OCI-M1 (cell line): ENCODE measurements at places on chromosomes 7 and 10.

- DNase-seq, result no peak
These were observed 29.3 kb upstream of the TMEM229A start for GRCh38 chr7:124062171-124062570.

GRCh38 chr10:3485057-3485686, 299.8 kb downstream of the KLF6 start:
- DNase-seq, result peak; percentile 3

DNA sequence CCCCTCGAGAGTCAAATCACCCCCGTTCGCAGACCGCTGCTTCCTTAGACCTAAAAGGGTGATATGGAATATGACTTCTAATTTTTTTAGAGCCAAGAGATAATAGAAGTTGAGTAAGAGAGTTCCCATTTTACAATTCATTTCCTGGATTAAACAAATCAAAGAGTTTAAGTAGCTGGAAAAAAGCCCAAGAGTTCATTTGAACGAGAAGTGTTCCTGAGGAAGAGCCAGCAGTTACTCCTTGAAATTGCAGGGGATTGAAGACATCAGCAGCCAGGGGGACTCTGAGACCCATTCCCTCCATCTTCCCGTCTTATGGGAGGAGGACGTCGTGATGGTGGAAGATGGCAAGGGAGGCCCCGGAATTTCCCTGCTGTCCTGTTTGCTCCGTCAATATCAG, 277.0 kb downstream of the WDR11 start:
- no peak for DNase-seq

GRCh38 chr10:15841696-15842095, 18.6 kb downstream of the MINDY3 start:
- DNase-seq, result peak; percentile 72

DNA sequence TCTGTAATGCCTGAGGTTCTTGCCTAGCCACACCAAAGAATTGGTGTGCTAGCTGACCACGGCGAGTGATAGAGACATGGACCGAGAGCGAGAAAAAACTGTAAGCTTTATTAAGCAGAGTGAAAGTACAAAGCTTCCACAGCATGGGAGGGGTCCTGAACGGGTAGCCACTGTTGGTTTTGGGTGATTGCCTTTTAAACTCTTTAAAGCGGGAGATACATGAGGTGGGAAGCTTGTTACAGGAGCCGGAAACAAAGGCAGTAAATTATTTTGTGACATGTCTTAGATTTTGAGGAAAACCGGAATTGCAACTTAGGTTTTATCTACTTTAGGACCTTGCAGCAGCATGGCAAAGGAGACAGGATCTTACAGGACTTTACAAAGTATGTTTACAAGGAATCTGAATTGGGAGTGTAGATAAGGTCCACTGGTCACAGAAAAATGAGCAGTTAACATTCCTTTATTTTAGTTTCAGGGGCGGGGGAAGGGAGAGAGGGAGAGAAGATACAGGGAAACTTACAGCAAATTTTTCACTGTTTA, 252.7 kb upstream of the MBL2 start:
- DNase-seq, result peak; percentile 87

DNA sequence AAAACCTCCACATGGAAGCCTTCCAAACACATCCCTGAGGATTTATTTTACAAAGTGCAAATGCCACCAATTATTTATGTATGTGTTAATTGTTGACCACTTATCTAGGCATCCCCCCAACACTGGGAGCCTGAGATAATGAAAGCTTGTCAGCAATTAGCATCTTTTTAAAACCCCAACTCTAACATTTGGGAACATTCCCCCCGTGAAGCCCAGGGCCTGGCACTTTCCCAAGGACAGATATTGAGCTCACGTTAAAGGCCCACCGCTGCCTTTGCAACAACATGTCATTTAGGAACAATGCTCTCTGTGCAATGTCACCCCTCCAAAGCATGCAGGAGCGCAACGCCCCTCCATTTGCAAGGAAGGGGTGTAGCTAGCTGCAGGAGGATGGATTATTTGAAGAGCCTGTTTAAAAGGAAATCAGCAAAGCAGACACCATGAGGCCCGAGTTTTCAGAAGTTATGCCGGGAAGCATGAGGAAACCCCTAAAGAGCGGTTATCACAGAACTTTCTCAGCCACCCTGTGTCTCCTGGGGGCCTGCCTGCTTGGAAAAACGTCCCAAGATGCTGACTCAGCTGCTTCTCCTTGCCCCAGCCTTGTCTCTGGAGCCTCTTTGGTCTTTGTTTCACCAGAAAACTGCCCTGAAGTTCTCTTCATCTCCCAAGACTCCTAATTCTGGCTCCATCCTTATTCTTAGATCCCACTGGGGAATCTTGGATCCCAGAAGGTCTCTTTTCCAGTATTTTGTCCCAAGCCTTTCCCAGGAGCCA, 444.1 kb downstream of the GRID1 start:
- DNase-seq, result no peak

- peak; percentile 93 for DNase-seq
These were observed 27.6 kb downstream of the SDHAF3 start for GRCh38 chr7:97145068-97145467.

- no peak for DNase-seq
These were observed 1.4 kb downstream of the CUBN start for GRCh38 chr10:17128261-17128660.

GRCh38 chr10:689452-690371, at the start of gene DIP2C:
Gene DIP2C, minus strand, starts transcription at chr10:689668. Its CDS starts 90 bp downstream, at chr10:689578.
- DNase-seq, result no peak

GRCh38 chr7:55569797-55570196, 2.5 kb downstream of the VOPP1 start:
- no peak for DNase-seq

DNA sequence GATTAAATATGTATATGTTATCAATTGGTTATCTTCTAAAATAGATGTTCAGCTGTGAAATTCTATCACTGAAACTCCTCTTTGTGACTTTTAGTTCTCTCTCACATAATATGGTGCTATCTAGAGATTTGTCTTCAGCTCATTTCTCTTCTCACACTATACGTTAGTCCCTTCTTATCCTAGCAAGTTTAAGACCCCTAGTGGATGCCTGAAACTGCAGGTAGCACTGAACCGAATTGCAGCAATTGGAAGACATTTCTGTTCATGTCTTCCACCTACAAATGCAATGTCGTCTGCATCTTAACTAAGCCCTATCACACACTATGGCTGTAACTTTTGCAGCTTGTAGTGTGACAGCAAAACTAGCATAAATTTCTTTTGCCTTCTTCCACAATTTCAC, 442.7 kb upstream of the POM121L12 start:
- DNase-seq, result no peak

- DNase-seq, result no peak
These were observed 58.7 kb downstream of the BMPR1A start for GRCh38 chr10:86815035-86815617.

DNA sequence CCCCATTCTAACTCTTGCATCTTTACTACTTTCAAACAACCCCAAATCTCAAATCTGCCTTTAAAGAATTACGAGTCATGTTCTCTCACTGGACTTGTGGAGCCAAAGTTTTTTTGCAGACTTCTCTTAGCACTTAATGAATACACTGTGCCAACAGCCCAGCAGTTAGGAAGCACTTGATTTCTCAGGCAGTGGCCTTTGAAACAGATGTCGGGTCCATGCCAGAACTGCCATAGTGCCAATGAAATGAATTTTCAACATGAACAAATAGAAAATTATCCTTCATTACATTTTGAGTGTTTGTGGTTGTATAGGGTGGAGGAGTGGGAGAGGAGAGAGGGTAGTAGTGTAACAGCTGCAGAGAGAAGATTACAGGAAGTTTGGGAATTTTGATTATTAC, 5.9 kb downstream of the BORCS7 start:
- DNase-seq, result no peak

DNA sequence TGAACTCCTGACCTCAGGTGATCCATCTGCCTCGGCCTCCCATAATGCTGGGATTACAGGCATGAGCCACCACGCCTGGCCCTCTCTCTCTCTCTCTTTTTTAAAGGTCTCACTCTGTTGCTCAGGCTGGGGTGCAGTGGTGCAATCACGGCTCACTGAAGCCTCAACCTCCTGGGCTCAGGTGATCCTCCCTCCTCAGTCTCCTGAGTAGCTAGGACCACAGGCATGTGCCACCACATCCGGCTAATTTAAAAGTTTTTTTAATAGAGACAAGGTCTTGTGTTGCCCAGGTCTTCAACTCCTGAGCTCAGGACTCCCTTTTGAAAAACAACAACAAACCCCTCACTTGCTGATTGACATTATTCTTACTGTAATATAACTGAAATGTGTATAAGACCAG, 11.6 kb downstream of the PALD1 start:
- no peak for DNase-seq

DNA sequence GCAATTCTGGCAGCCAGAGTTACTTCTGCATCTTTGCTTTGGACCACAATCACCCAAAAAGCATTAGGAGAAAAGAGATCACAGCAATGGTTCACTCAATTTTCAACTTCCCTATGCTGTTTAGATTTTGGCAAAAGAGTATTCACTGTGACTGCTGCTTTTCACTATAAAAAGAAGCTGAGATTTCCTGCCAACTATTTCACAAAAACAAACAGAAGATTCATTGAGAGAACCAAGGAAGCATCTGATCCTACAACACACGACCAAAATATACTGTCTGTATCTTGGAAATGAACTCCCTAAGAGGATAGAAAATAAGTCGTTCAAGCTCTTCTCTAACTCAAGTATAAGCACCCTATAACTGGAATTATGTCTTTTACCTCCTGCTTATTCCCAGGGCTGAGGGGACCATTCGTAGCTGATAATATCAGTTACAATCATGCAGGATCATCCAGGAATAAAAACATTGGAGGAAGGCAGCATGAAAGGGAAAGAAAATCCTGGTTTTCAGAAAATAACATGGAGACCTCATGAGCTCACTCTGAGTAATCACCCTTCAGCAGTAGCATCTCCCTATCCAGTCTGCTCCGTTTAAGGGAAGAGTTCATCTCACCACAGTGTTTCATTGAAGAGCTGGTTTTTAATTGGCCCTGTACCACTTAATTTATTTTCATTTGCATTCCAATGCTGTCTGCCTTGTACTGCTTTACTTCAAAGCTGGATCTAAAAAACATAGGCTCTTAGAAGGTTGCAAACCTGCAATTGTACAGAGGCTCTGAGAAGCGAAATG, 256.2 kb downstream of the PAXIP1 start:
- no peak for DNase-seq

DNA sequence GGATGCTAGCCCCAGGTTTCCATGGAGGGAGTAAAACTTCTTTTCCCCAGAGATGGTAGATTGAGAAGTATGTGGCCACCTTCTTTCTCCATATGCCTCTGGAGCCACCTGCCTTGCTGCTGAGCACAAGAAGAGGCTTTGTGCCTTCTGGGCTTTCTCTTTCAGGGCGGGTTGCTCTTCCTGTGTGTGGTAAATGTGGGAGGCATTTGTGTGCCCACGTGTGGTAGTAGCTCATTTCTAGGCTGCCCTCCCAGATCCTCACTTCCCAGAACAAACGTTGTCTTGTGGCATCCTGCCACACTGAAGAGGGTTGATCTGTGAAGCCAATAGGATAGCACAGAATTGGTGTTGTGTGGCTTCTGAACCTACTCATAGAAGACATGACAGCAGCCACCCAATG, 342.0 kb upstream of the PODXL start:
- no peak for DNase-seq

DNA sequence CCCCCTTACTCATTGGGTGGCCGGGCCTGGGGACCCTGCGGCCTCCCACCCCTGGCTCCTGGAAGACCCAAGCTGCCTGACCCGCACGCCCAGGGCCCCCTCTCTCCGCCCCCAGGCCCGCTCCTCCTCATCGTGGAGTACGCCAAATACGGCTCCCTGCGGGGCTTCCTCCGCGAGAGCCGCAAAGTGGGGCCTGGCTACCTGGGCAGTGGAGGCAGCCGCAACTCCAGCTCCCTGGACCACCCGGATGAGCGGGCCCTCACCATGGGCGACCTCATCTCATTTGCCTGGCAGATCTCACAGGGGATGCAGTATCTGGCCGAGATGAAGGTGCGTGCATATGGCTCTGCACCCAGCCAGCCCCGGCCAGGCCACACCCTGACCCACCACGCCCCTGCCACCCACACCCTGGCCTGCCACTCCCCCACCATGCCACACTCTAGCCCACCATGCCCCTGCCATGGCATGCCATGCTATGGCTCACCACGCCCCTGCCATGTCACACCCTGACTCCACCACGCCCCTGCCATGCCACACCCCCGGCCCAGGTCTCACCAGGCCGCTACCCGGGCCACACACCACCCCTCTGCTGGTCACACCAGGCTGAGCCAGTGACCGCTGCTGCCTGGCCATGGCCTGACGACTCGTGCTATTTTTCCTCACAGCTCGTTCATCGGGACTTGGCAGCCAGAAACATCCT, 18.7 kb upstream of the CSGALNACT2 start:
- no peak for DNase-seq

GRCh38 chr7:152338561-152338960, 97.2 kb downstream of the KMT2C start:
- no peak for DNase-seq

GRCh38 chr10:73379064-73379748, 20.5 kb upstream of the CFAP70 start:
- no peak for DNase-seq

DNA sequence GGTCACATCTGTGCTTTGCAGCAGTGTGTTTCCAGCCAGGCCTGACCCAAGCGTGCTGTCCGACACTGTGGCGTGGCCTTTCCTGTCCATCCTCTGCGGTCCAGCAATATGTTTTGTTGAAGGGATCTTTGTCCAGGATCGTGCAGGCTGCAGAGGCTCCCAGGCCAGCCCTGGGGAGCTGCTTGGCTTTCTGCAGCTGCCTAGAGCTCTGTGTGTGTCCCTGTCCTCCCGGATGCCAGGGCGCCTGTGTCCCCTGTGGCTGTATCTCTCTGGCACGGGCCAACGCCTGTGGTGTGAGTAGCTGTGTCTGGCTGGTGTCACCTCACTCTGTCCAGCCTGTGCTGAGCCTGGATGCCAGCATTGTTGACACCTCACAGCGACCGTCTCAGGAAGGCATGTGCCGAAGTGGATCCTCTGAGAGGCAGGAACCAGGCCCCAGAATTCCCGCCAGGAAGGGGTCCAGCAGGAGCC, 94.5 kb downstream of the INPP5A start:
- no peak for DNase-seq

DNA sequence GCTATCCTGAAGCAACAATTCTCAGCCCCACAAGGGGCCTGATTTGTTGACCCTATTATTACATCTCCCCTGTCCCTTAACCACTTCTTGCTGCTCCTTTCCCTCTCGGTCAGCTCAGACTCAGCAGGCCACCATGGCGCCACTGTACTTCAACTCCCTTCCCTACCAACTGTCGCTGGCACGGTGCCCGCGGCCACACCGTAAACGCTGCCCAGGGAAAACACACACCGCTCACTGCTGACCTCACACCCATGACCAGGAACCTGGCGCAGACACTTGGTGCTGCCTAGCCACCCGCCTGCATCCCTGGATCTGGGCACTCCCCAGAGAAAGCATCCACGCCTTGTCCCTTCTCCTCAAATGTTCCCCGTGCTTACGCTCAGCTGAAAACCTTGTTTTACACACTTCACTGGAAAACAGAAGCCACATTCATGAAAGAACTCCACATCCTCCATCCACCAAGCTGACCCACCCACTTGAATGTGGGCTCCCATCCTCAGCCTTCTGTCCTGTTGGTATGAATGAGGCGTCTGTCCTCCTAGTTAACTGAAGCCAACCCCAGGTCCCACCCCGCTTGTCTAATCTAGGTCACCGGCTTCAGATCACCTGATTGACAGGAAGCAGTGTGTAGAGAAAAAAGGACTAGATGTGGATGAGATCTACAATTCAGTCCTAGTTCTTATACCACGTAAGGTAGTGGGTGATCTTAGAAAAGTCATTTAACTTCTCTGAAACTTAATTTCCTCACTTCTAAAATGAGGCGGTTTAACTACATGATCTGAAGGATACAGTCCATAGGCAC, 28.5 kb upstream of the CRYGN start:
- no peak for DNase-seq
